ENCODE measurements at places on chromosomes 16 and 17.

GRCh38 chr17:68518063-68518815, 6.0 kb downstream of the PRKAR1A start:
- DNase-seq: no peak

DNA sequence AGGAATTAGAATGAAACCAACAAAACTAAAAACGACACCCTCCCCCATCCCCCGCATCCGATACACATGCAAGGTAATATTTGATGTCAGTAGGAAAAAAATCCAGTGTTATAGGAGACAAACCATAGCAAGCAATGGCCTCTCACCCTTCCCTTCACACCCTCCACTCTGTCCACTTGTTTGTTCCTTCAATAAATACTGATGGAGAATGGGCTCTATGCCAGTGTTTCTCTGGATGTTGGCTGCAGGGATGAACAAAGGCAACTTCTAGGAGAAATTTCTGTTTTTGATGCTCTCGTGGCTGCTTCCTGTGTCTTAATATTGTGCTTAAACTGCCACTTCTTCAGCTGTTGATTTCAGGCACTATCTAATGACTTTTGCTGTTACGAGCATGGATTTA, 98.8 kb downstream of the WWOX start:
- DNase-seq: no peak

GRCh38 chr16:2813771-2814221, 3.2 kb upstream of the PRSS21 start:
- DNase-seq: no peak

DNA sequence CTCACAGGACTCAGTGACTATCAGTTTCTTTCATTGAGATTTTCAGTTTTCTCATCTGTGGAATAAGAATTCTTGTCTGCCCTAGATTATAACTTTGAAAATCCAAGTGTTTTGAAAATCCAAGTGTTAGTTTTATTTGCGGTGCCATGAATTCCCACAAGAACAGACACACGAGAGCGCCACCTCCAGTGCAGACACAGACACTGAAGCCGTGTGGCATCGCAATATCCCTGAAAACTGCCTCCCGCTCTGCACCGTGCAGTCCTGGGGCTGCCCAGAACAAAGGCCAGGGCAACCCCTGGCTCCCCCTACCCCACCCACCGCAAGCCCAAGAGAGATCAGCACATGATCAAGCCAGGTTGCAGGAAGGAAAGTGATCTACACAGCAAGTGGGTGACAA, 229.5 kb upstream of the ASIC2 start:
- no peak for DNase-seq

GRCh38 chr17:9226794-9227135, 205.5 kb downstream of the NTN1 start:
- DNase-seq: no peak

- no peak for DNase-seq
These were observed 17.0 kb downstream of the BCL7C start for GRCh38 chr16:30876867-30877266.

GRCh38 chr17:14737984-14738651, 437.2 kb downstream of the HS3ST3B1 start:
- DNase-seq: peak; percentile 65

- DNase-seq: no peak
These were observed 500.4 kb upstream of the PSMD7 start for GRCh38 chr16:73796241-73796640.

DNA sequence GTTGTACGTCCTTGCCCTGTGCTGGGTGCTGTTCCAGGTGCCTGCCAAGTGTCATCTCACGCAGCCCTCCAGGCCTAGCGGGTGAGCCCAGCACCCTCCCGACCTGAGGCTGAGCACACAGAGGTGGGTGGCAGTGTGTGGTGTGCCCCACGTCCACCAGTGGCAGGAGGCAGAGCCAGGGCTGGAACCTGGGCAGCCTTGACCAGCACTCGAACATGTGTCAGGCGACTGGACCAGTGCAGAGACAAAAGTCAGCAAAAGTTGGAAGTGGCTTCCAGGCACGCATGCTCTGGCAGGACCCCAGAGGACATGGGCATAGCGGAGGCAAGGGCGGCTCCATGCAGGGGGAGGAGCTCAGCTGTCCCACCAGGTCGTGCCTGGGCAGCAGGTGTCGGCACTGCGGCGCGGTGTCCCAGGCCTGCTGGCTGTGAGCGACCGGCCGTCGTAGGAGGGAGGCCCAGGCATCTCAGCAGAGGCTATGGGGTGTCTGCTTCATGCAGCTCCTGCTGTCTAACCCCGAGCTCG, 35.8 kb downstream of the COX4I1 start:
- no peak for DNase-seq

DNA sequence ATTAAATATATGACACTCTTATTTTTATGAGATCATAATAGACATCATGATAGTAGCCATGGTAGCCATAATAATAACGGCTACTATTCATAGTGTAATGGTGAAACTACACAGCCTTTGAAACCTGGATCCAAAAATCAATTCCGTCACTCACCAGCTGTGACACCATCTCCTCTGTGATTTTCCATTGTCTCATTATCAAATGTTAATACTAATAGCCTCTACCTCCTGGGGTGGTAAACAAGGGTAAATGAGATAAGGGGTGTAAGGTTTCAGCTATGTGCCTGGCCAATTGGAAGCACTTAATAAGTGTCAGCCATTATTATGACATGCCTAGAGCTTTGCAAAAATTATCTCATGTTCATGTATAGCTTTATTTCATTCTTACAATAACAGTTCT, 88.6 kb downstream of the CACNG3 start:
- DNase-seq: no peak

- no peak for DNase-seq
These were observed 62.9 kb downstream of the PHKB start for GRCh38 chr16:47524007-47524405.

GRCh38 chr17:38672788-38673706, 1.7 kb downstream of the EPOP start:
- DNase-seq: no peak

GRCh38 chr17:9974448-9975381, 69.6 kb upstream of the RCVRN start:
- DNase-seq: no peak

DNA sequence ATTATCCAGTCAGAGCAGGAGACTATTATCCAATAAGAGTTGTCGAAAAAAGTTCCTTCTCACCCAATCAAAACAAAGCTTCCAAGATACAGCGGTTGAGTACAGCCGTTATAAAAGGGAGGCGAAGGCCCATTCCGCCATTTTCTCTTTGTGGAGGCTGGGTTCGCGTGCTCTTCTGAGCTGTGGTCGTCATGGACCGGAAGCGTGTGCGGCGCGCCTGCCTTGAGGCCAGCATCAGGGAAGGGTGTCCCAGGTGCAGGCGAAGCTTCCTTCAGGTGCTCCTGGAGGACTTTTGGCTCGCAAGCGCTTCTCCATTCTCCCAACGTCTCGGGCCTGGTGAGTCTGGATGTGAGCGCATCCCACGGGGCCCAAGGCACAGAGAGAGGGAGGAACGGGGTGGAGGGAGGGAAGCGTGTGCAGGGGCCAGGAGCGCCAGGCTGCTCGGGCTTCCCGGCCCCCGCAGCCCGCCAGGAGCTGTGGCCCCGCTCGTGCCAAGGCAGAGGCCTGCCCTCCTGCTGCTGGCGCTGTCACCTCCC, 99.2 kb downstream of the GOSR1 start:
- no peak for DNase-seq

GRCh38 chr16:29837841-29838240, 17.6 kb downstream of the MVP start:
- no peak for DNase-seq

- no peak for DNase-seq
These were observed 162.7 kb upstream of the CIBAR2 start for GRCh38 chr16:85274924-85275323.

- DNase-seq: no peak
These were observed 4.8 kb upstream of the SEZ6 start for GRCh38 chr17:29010586-29010985.

DNA sequence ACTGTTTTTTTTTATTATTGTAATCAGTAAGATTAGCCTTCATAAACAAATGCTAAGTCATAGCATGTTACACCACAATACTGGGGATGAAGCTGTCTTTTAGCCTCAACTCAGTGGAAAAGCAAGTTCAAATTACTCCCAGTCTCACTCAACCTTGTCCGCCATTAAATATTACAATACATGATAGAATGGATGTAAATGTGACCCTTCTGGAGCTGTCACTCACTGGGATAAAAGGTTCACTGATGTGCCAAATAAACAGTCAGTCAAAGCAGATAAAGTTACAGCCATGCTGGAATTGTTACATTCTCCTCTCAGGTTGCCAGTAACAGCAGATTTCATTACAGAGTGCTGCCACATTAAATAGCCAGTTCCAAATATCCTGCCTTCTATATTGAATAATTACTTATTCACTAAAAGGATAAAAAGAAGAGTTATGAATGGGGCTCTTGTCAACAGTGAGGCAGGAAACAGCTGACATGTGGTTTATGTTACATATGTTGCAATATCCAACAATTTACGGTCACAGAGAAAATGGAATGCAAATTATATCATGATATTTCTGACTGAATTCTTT, 53.4 kb downstream of the BRIP1 start:
- no peak for DNase-seq
